ENCODE measurements at places on chromosomes 5 and 9. TPM values are rescaled to one million over a fixed set of nuclear protein-coding genes. Genes with fewer than 3 reads are reported as not detected.

Gene DMRT2
- polyA plus RNA-seq = 0.50 TPM

Gene CDKN2B
- polyA plus RNA-seq = 0.15 TPM

Gene NRARP
- polyA plus RNA-seq = 1.4 TPM

Gene GFRA3
- polyA plus RNA-seq = not detected

Gene SLC6A3
- 0.77 TPM for polyA plus RNA-seq

Gene OCLN
- polyA plus RNA-seq = 7.5 TPM

Gene PCDHB6
- polyA plus RNA-seq = 1.6 TPM

Gene NIPBL
- 27.5 TPM for polyA plus RNA-seq

Gene GCNT1
- 0.22 TPM for polyA plus RNA-seq

Gene EHMT1
- 65.8 TPM for polyA plus RNA-seq

Gene AFAP1L1
- polyA plus RNA-seq = not detected

Gene IFNA21
- not detected for polyA plus RNA-seq

Gene GFI1B
- not detected for polyA plus RNA-seq

Gene PRDM9
- not detected for polyA plus RNA-seq

Gene ZNF169
- 5.8 TPM for polyA plus RNA-seq

Gene GPR21
- 7.2 TPM for polyA plus RNA-seq

Gene CCNI2
- polyA plus RNA-seq = not detected

Gene MGAT4B
- 70.6 TPM for polyA plus RNA-seq

Gene PCDHGB2
- 0.30 TPM for polyA plus RNA-seq

Gene ACOT12
- 3.0 TPM for polyA plus RNA-seq

Gene JMY
- polyA plus RNA-seq = 16.1 TPM

Gene C5orf46
- polyA plus RNA-seq = not detected

Gene ADAMTS19
- polyA plus RNA-seq = 1.4 TPM

Gene PAEP
- not detected for polyA plus RNA-seq

Gene CATSPER3
- 0.80 TPM for polyA plus RNA-seq

Gene ZFP2
- polyA plus RNA-seq = 14.5 TPM

Gene SLC36A3
- not detected for polyA plus RNA-seq

Gene PCDH12
- polyA plus RNA-seq = not detected

Gene AQP7
- polyA plus RNA-seq = not detected

Gene RNF208
- polyA plus RNA-seq = 1.5 TPM

Gene ANKRD34B
- 0.08 TPM for polyA plus RNA-seq

Gene GLRA1
- polyA plus RNA-seq = not detected

Gene FGF1
- polyA plus RNA-seq = not detected

Gene PCDHGA4
- 0.38 TPM for polyA plus RNA-seq

Gene SMC2
- 2.6 TPM for polyA plus RNA-seq

Gene S1PR3
- 0.22 TPM for polyA plus RNA-seq

Gene OTP
- not detected for polyA plus RNA-seq

Gene ZNF474
- 0.14 TPM for polyA plus RNA-seq

Gene OR1L4
- not detected for polyA plus RNA-seq

Gene HAPLN1
- polyA plus RNA-seq = 0.10 TPM

Gene ADRA1B
- polyA plus RNA-seq = 1.1 TPM

Gene ARHGAP26
- polyA plus RNA-seq = 0.83 TPM

Gene NEURL1B
- polyA plus RNA-seq = 12.7 TPM

Gene CAVIN4
- polyA plus RNA-seq = 14.5 TPM

Gene ADAMTS12
- polyA plus RNA-seq = 0.08 TPM

Gene SIL1
- polyA plus RNA-seq = 72.2 TPM

Gene CCDC192
- polyA plus RNA-seq = not detected

Measured in neural cell (in vitro differentiated cells).